Activated T-helper 9 cell treated with anti-CD3 and anti-CD28 coated beads, Interleukin-2, amount 50 U/mL, for 16 hours (primary cell): ENCODE measurements at places on chromosomes 3 and 15.

DNA sequence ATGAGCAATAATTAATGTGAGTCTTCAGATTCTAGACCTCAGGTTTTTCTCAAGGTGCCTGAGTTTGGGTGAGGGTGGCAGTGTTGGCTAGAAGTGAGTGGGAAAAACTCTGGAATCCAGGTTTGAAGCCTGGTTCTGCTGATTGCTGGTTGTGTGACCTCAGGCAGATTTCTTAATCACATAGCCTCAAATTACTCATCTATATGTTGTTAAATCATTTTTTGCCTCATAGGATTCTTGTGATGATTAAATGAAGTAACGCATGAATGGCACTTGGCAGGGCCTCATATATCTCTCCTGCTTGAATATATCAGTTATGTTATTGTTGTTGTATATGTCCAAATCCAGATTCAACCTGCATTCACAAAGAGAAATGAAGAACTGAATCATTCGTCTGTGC, 60.5 kb downstream of the NR2F2 start:
- DNase-seq, result no peak

DNA sequence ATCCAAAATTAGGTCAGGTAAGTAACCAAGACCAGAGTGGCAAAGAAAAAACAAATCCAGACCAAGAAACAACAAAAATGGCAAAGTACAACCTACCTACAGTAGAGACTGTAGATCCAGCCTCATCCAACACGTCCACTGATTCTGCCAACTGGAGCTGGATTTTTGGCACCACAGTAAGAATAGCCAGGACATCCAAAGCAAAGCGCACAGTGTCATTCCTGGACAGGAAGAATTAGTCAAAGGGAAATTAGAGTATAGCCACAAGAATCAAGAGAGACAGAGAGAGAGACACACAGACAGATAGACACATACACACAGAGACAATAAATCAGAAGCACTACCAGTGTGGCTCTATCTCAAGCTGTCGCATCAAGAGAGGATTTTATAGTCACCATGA, 31.1 kb downstream of the RBM15B start:
- DNase-seq, result no peak

DNA sequence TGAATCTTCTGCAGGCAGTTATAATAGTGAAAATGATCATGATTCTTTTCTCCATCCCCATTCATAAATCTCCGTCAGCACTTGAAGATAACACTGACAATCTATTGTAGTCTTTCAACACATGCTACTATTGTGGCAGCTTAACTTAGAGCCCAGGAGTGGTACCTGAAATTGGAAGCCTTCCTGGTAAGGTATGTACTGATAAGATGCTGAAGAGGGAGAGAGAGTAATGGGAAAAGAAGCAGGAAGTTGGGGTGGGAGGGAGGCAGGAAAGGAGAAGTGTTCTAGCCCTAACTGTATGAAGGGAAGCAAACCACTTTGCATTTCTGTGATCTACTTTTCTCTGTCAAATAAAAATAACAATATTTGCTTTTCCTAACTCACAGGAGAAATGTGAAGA, 197.4 kb upstream of the RORA start:
- DNase-seq, result no peak

GRCh38 chr3:102229062-102229655, 205.7 kb upstream of the ZPLD1 start:
- DNase-seq, result peak; percentile 51

DNA sequence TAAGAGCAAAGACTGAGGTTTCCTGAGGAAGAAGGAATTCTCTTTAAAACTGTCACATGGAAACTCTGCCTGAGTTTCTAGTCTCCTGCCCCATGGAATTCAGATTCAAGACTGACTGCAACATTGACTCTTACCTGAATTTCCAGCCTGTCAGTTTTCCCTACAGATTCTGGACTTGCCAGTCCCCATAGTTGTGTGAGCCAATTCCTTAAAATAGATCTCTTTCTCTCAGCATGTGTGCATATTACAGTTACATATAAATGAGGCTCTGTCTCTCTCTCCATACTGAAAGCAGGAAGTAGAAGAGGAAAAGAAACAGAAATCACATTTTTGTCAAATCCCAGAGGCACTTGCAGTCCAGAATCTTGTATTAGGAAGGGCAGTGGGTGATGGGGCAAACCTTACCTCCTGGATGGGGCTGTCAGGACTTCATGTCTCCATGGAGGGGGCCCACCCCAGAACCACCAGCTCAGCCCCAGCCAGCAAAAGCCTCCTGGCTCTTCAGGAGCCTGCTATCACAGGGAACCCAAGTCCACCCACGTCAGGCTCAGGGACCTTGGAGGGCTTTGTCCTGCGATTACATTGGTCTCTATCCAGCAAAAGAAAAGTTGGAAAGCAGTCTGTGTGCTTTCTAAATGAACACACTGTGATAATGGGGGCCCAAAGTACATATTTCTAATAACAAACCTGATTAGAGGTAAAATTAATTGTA, 18.8 kb upstream of the GOLGA8J start:
- DNase-seq, result no peak

DNA sequence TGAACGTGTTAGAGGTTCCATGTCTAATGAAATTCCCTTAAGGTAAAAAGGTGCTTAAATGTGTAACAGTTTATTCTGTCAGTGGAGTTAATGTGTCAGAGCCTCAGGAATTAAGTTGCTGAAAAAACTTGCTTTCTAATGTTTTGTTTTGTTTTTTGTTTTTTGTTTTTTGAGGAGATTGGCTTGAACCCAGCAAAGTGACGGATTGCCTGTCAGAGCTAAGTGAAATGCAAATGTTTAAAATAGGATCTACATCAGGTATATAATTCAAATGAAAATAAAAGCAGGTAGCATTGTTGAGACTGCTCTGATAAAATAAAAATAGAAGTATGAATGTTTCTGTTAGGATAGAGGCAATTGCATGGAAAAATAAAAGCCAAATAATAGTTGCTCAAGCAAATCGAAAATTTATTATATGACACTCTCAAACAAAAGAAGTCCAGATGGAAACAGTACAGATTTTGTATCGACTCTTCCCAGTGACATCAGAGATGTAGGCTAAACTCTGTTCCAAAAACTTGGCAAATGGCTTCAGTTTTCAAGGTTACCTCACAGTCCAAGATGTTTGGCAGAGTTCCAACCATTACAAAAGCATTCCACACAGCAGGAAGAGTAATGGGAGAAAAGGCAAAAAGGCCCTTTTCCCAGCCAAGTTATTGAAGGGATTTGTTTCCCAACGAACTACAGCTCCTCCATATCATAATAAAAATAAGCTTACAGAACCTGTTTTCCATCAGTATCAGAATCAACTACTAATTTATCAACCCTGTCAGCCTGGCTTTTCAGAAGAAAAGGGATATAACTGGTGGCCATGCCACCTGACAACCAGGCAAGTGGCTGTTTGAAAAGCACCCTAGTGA, 291.0 kb downstream of the TBL1XR1 start:
- DNase-seq, result no peak

DNA sequence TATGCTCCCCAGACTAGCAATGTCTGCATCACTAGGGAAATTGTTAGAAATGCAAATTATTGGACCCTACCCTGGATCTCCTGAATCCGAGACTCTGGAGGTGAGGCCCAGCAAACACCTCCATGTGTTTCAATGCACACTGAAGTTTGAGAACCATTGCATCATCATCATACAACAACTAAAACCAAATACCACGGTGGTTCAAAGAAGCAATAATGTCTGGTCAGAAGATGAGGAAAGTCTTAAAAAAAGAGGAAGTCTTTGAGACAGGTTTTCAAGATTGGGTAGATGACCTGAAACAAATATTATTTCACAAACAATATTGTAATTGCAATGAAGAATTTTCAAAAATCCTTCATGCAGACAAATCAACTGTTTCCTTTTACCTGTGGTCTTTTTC, 60.3 kb upstream of the TRA2B start:
- no peak for DNase-seq

DNA sequence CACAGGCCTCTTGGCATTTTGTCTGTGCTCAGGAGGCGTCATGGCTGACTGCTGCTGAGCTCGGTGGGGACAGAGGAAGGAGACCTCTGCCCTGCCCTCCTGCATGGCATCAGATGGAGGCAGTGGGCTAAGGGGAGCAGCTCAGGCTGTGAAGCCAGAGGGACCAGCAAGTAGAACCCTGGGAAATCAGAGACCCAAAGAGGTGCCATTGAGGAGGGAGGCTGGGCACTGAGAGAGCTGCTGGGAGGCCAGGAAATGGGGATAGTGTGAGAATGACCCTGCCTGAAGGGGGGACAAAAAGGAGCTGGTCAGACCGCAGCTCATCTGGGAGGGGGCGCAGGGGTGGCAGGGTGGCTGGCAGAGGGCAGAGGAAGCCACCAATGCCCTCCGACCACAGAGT, 136.8 kb downstream of the FBLN2 start:
- DNase-seq, result no peak

- no peak for DNase-seq
Measured at GRCh38 chr3:157542711-157543500, 39.7 kb upstream of the VEPH1 start.

DNA sequence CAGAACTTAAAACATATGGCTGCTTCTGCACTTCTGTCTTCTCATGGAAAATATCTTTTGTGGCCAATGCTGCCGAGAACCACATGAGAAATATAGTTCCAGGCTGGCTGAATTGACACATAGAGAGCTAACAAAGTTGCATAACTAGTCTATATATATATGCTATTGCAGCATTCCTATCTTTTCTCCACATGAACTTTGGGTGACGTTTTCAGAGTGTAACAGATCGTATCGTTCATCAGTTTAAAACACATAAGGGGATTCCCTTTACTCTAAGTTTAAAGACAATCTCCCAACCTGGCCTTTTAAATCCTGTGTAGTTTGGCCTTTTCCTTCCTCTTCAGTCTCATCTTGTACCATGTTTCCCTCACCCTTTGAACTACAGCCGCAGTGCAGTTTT, 394.2 kb upstream of the CBLB start:
- DNase-seq, result no peak

DNA sequence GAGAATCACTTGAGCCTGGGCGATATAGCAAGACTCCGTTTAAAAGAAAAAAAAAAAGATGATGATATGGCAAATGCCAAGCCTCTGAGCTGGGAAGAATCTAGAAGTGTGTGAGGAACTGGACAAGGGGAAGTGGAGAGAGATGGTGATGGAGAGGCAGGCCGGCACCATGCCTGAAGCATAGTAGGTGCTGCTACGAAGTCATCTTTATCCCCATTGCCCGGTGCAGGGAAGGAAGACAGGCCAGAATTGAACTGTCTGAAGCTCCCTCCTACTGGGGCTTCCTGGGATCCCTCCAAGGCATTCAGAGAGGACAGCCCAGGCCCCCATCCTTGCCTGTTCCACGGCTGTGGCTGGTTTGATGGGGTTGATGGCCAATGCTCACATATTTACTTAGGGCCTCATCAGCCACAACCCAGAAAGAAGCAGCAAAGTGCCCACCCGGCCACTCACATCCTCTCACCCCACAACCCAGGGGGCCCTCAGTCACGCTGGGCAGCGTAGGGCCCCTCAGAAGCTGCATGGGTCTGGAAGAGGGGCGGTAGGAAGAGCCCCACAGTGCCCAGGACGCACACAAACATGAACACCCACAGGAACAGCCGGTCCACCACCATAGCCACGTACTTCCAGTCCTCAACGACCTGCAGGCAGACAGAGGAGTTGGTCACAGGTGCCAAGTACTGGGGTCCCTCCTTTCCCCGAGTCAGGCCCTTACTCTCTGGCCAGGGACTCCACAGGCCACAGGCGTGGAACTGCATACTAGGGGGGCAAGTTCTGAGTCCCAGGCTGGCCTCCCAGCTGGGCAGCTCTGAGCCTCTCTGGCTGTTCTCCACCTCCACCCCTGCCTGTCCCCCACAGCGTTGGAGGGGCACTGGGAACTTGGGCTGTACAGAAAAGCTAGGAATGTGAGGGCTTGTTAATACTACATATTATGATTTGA, 4.1 kb upstream of the CHRNA3 start:
- DNase-seq, result no peak

DNA sequence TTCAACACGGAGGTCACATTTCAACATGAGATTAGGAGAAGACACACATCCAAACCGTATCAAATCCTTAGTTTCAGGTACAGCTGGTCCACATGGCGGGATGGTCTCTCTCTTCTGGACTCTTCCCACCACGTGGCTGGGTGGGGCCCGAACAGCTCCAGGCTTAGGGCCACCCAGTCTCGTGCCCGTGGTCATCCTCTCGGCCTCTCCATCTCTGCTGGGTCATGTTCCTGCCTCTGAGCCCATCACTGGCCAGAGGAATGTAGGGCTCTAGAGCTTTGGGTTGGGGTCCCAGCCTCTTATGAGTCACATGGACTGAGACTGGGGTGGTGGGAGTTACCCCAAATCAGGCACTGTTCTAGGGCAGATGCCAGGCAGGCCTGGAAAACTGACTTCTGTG, 12.2 kb downstream of the SYNM start:
- no peak for DNase-seq

DNA sequence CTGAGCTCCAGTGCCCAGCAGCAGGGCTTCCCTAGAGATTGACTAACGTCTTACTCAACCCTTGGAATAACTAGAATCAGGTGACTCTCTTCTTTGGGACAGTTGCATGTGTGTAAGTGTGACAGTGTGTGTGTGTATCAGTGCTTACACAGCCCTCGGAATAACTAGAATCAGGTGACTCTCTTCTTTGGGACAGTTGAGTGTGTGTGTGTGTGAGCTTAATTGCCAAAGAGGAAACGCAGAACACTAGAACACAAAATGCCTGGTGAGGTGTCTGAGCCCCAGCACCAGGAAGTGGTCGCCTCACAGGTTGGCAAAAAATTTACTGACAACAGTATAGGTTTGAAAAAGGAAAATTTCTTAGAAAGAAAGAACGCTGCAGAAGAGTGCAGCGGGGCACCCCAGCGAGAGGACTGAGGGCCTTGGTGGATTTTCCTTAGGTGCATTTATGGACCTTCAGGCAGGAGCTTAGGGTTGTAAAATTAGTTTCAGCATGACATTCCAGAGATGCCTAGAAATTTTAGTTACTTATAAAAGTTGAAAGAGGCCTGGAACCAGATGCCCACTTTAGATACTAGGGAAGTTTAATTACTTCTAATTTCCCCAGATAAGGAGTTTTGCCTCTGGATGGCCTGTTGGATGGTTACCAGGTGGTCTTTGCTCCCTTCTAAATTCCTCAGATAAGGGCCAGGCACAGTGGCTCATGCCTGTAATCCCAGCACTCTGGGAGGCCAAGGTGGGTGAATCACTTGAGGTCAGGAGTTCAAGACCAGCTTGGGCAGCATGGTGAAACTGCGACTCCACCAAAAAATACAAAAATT, 3.7 kb upstream of the WDR82 start:
- DNase-seq, result no peak

GRCh38 chr3:184558726-184559125, 2.9 kb upstream of the EPHB3 start:
- DNase-seq, result no peak

GRCh38 chr3:115245438-115245837, 98.3 kb upstream of the ZBTB20 start:
- no peak for DNase-seq
